ELF-1 (cell line): ENCODE measurements at places on chromosomes 12 and 14.

- peak; percentile 97 for DNase-seq
Measured at GRCh38 chr14:90331497-90332270, at the start of gene NRDE2. TSS of gene NRDE2 (minus strand) at chr14:90331941. CDS start at chr14:90331904, 37 bp downstream.

- DNase-seq: peak; percentile 8
Measured at GRCh38 chr12:107767466-107767865, 6.5 kb upstream of the PRDM4 start.

- no peak for DNase-seq
Measured at GRCh38 chr12:1914114-1914911, 4.1 kb downstream of the CACNA2D4 start.

- DNase-seq: no peak
Measured at GRCh38 chr12:74066476-74066875, 471.2 kb upstream of the ATXN7L3B start.

GRCh38 chr12:84375449-84376170 is 537.0 kb downstream of the SLC6A15 start:
- no peak for DNase-seq

GRCh38 chr12:3281588-3282383 is 204.6 kb downstream of the TSPAN9 start:
- no peak for DNase-seq

DNA sequence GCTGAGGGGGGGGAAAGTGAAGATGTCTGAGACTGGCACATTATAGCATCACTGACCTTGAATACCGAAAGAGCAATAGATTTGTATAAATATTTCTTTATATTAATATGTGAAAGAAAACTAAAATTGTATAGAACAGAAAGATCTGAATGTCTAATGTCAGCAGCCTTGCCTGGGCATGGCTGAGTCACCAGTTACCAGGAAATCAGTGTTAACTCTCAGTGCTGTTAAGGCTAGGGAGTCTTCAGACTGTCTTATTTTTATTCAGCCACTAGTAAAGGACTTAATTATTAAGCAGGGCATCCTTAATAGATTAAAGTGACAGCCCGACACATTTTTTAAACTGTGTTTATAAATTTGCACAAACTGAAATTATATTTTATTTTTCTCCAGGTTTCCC is 122.9 kb upstream of the AEBP2 start:
- DNase-seq: no peak

DNA sequence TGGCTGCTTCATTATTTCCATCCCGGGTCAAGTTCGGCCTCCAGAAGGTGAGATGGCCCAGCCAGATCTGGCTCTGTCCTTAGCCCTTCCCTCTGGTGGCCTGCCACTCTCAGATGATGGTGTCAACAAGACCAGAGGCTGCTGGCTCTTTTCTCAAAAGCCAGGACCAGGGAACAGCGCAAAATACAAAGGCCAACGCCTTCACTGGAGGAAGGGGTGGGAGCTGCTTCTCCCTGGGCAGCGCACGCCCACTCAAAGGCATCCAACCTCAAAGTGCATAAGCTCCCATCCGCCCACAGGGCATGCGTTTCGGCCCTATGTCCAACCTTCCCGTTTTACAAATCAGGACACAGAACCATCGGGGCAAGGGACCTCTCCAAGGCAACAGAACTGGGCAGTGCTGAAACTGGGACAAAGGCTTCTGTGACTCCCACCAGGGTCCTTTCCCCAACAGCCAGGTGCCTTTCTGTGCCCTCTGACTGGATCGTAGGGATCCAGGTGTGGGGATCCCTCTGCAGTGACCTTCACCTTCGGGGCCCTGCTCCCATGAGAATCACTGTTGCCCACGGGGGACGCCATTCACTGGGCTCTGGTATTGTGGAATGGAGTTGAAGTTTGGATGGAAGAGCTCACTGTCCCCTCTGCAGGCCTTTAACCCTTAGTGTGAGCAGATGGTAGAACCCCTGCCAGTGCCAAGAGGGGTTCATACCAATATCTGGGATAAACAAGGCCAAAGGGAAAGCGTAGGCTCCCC is 76.8 kb downstream of the NINJ2 start:
- peak; percentile 49 for DNase-seq

GRCh38 chr14:64110802-64111201 is 183.4 kb downstream of the ESR2 start:
- DNase-seq: no peak

DNA sequence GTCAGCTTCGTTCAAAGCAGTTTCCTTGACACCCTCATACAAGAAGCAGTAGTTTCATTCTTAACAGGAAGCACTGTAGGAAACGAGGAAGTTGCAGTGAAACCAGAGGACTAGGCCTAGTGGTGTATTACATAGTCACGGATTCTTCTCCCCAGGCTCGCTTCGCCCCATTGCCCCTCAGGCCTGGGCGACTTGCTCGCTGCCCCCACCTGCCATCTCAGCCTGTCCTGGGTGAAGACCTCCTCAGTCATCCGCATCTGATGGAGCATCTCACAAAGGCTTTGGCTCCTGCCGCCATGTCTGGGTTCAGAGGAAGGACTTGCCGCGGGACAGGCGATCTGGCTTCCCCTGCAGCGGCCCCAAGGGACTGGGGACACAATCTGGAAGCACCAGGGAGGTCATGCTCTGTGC is 93.5 kb downstream of the LMNTD1 start:
- no peak for DNase-seq
